ENCODE measurements at places on chromosomes 7 and 10.

GRCh38 chr7:98330926-98331529 is 49.5 kb downstream of the BRI3 start:
- no peak for DNase-seq

GRCh38 chr7:2706685-2707126 is 18.7 kb downstream of the AMZ1 start:
- DNase-seq: no peak

DNA sequence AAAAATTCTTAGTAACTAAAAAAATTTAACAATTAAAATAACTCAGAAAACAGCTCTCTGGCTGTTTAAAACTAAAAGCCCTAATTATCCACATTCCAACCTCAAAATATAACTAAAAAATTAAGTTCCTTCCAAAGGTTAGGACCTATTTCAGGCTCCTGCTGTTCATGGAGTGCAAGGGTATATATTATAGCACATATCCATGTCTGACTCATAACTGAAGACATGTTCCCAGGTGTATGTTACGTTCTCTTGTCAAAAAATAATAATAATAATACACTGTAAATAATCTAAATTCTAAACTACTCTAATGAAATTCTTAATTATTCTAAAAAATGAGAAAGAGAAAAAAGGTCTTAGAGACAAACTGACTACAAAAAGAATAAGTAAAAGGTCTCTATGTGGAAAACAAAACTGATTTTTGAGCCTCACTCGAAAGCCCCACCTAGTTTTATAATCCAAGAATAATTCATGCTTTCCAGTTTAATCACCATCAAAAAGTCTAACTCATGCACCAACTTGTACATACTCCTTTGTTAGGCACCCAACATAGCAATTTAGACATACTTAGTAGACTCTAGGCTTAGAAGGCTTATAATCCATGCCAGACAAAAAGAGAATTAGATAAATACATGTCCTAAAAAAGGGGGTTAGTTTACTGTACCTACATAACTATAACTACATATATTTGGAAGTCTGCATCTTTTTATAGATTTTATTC is 171.4 kb downstream of the KMT2E start:
- no peak for DNase-seq

DNA sequence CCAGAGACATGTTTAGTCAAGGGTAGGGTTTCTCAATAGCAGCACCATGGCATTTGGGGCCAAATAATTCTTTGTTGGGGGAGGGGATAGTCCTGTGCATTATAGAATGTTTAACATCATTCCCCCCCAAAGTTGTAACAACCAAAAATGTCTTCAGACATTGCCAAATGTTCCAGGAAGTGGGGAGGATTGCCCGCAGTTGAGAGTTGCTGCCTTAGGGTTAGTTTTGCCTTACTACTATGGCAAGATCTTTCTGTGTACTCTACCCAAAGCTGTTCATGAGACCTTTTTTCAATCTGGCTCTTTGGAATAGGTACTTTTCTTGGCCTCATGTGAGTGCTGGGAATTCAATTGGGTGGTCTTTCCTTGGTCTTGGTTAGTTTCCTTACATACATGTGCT is 34.1 kb downstream of the SAMD8 start:
- DNase-seq: no peak

DNA sequence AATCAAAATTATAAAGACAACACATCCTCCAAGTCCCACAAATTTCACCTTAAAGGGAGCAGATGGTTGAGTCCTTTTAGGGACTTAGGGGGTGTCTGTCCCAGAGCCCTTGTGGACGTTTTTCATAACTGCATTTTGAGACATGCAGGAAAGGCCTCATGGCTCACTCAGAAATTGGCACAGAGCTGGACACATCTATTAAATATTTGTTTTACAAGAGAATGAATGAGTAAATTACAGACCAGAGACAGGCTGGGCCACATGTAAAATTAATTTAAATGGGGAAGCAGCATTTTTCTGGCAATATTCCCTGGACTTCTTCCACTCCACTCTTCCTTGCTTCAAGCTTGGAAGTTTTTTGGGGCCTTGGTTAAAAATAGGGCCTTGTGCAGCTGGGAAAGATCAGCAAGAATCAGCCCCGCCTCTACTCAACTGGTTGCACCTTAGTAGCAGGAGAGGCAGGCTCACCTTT is 20.0 kb downstream of the LAMB1 start:
- DNase-seq: no peak

Measured in stimulated activated CD4-positive, alpha-beta T cell treated with anti-CD3 and anti-CD28 coated beads, Interleukin-4, amount 100 ng/mL, for 1 hour (primary cell).